M059J (cell line): ENCODE measurements at places on chromosomes 7 and 10.

GRCh38 chr7:7618410-7618809 lies 22.1 kb upstream of the UMAD1 start:
- no peak for DNase-seq

DNA sequence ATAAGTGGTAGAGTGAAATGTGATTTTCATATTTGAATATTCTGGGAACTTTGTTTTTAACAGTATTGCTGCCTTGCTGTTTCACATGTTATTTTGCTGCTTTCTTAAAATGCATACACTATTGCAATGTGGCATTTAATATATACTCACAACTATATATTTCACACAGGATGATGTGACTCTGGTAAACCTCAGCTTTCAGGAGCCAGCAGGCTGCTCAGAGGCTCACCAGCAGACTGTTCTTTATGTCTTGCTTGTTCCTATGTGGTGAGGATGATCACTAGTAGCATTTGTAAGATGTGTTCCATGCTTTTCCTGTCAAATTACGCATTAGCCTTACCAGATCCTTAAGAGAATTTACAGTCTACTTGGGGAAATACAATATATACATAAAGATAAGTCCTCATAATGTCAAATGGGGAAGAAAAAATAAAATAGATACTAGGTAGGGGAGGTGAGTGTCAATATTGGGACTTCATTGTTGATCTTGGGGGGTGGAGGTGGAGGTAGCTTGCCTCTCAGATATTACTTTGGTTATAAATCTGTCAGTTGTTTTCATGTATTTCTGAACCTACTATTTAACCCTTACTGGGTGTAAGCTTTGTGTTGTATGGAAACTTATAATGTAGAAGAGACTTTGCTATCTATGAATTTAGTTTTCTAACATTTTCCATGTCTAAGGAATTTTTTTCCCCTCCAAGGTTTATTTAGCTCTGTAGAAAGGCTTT lies 8.4 kb downstream of the GNAI1 start:
- no peak for DNase-seq

GRCh38 chr7:136446751-136447150 lies 421.7 kb upstream of the CHRM2 start:
- DNase-seq: no peak

GRCh38 chr7:99997545-99998137 lies 17.8 kb upstream of the ZKSCAN1 start:
- no peak for DNase-seq

DNA sequence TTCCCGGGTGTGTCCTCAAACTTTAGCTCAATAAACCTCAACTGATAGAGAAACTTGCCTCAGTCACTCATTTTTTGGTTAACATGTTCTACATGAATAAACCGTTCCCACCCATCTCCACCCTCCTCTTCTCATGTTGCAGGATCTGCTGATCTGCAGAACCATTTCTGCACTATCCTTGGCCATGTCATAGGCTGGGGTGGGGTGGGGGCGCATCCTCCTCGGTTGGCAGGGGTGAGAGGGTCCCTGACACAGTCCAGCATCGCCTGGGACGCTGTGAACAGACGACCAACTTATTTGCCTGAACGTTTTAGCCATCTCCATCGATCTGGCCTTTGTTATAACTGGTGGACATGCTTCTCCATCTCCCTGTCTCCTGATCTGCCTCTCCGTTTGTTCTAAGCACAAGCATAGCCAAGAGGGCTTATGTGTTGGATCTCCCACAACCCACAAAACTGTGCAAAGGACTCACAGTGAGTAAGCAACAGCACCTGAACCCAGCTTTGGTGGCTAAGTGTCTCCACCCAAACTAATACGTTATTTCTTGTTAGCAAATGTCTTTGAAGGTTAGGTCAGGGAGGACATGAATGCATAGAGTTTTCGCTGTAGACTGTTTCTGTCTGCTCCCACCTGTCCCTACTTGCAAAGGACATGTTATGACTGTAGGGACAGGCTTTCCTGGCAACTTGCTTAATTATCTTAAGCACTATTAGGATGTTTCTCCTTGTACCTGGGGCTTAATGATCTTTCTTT lies 51.7 kb downstream of the PRKCQ start:
- DNase-seq: no peak

GRCh38 chr10:29146311-29147100 lies 142.4 kb upstream of the LYZL1 start:
- DNase-seq: no peak

DNA sequence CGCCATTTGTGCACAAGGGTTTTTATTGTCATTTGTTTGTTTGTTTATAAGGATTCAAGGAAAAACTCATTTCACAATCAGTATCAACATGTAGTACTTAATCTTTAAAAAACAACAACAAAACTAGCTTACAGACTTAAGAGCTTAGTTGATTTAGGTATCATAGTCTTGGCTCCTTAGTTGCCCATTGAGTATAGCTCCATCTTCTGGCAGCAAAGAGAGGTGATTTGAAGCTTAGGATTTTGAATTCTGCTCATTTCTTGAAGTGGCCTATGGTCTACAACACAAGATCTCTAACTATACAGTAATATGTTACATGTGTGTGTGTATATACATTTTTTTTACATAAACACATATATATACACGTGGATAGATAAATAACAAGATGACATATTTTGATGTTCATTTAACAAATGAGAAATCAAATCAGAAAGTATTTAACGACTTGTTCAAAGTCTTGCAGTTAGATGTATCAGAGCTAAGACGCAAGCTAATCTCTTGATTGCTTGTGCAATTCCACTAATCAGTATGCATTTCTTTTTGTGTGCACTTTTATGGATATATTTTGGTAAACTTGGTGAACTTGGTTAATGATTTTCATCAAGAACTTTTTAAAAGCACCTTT lies 307.3 kb downstream of the CAMK1D start:
- DNase-seq: peak; percentile 32

DNA sequence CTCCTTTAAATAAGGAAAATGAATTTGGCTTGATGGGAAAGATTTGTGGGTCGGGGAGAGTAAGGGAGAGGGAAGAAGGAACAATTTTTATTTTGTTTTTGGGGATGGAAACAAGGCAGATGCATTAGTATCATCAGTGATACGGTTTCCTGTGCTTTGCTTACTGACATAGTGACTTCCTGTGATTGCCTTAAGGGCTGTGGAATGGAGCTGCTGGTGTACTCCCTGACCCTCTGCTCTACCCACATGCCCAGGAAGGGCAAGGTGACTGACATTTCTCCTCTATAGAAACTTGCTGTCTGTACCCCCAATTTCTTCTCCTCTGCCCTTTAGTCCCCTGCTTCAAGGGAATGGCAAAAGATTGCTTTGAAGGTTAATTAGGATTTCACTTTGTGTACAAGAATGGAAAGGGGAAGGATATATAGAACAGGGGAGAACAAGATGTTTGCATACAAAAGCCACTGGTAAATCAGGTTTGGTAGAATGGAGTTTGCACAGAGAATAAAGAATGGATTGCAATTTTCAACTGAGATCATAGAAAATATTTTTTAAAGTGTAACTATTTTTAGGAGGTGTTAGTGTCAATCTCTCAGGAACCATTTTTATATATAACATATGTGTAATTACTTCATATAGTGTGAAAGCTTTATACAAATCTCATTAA lies 129.0 kb upstream of the AGR3 start:
- DNase-seq: no peak

- DNase-seq: no peak
Measured at GRCh38 chr7:120280743-120281142, 7.8 kb downstream of the KCND2 start.

DNA sequence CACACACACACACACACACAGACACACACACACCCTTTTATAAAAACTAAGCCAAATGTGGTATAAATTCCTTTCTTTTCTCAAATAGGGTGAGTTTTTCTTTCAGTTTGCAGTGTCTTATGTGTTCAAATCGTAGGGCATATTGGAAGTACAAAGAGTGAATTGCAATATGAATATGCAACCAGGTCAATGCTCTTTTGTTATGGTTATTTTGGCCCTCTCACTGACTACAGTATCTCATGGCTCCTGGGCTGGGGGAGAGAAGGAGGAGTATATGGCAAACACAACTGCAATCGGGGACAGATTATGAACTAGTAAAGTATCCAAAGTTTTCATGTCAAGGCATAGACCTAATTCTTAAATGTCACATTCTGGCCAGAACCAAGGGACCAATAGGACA lies 301.9 kb downstream of the PLXDC2 start:
- DNase-seq: no peak

DNA sequence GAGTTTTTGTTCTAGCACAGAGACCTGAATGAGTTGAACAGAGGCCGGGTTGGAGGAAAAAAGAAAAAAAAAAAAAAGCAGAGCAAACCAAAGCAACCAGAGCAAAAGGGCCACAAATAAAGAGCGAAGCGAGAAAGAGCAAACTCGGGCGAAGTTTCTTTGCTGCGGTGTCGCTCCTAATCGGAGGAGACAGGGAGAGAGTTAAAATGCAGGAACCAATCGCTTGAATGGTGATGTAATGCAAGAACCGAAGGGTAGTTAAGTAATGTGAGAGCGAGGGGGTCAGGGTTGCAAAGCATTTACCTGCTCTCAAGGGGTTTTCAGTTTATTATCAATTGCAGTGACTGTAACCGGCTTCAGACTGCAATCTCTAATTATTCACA lies 271.7 kb downstream of the TRIL start:
- peak; percentile 79 for DNase-seq

GRCh38 chr10:18071591-18071990 lies 68.6 kb upstream of the CACNB2 start:
- no peak for DNase-seq

DNA sequence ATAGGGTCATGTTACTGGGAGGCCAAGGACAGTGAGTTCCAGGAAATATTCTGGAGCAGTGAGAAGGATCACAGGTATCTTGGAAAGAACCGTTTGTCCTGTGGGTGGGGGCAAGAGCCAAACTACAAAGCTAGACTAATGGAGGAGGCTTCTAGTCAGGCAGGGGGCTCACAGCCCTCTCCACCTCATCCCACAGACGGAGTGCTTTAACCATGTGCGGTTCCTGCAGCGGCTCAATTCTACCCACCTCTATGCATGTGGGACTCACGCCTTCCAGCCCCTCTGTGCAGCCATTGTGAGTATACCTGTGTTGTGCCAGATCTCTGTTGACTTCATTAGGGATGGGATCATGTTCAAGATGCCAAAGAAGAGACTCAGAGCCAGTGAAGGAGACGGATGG lies 8.1 kb downstream of the SEMA4G start:
- DNase-seq: no peak

DNA sequence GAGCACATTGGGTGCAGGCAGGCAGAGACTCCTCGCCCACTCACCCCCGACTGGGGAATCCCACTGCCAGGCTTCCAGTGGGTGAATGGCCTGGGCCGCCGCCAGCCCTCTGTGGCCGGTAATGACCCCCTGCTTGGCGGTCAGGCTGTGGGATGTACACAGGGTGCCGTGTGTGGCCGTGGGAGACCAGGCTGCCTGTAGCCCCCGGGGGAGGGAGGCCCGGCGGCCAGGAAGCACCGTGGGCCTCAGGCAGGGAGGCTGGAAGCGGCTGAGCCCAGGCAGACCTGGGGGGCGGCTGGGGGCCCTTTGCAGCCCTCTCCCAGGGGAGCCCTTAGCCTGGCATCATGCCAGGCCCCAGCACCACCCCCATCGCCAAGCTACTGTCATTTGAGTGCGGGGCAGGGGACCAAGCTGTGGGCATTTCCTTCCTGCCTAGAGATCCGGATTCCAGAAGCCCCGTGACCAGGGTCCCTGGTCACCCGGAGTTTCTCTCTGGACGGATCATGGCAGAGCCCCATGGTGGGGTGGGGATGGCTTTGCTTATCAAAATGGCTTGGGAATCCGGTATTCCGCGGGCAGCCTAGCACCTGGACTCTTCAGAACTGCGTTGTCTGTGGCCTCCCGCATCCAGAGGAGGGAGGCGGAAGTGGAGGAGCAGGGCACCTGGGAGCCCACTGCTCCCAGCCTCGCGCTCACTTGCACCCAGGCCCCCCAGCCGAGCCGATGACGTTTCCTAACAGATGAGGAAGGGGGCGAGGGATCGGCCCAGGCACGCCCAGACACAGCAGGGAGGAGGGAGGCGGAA lies 1.1 kb downstream of the TTYH3 start:
- peak; percentile 84 for DNase-seq
